Hematopoietic multipotent progenitor cell (in vitro differentiated cells): ENCODE measurements at places on chromosomes 12 and 14. TPM values are rescaled to one million over a fixed set of nuclear protein-coding genes. Genes with fewer than 3 reads are reported as not detected.

MUCL1 gene
- not detected for total RNA-seq

KLRG1 gene
- total RNA-seq, result 27.7 TPM

LRIG3 gene
- total RNA-seq, result under 0.01 TPM

SINHCAF gene
- 37.2 TPM for total RNA-seq

SLCO1A2 gene
- total RNA-seq, result under 0.01 TPM

FOXM1 gene
- total RNA-seq, result 4.0 TPM

UBE2N gene
- 42.0 TPM for total RNA-seq

RHOJ gene
- not detected for total RNA-seq

ZCCHC8 gene
- total RNA-seq, result 16.4 TPM

DLK1 gene
- 0.27 TPM for total RNA-seq

TMEM119 gene
- under 0.01 TPM for total RNA-seq

FGF6 gene
- total RNA-seq, result not detected

FOXG1 gene
- total RNA-seq, result not detected
